ENCODE measurements at places on chromosomes 3 and 15. TPM values are rescaled to one million over a fixed set of nuclear protein-coding genes. Genes with fewer than 3 reads are reported as not detected.

Gene KCNMB2
- total RNA-seq, result not detected

Gene GNB4
- 14.9 TPM for total RNA-seq

Gene KCNAB1
- not detected for total RNA-seq

Gene JMJD7
- 4.4 TPM for total RNA-seq

Gene RPL39L
- 49.2 TPM for total RNA-seq

Gene PP2D1
- not detected for total RNA-seq

Gene GCNT3
- total RNA-seq, result 158 TPM

Gene FEZF2
- not detected for total RNA-seq

Gene CHRNA7
- 5.2 TPM for total RNA-seq

Gene A4GNT
- total RNA-seq, result not detected

Gene ZNF662
- total RNA-seq, result not detected

Gene MAPKAPK3
- total RNA-seq, result 30.2 TPM

Gene GASK1A
- total RNA-seq, result not detected

Gene TRPM1
- not detected for total RNA-seq

Gene DYNLT2B
- total RNA-seq, result 27.1 TPM

Gene ARPP19
- 107 TPM for total RNA-seq

Gene CAPN7
- 28.7 TPM for total RNA-seq

Gene UTS2B
- total RNA-seq, result not detected

Gene THAP10
- total RNA-seq, result 5.0 TPM

Gene GOLGA6C
- not detected for total RNA-seq

Gene PPM1L
- 0.68 TPM for total RNA-seq

Gene ADAMTSL3
- 0.25 TPM for total RNA-seq

Gene MYO5C
- 7.8 TPM for total RNA-seq

Gene ZWILCH
- 32.3 TPM for total RNA-seq

Gene CCR1
- not detected for total RNA-seq

Gene MAGEL2
- not detected for total RNA-seq

Gene CCRL2
- 0.09 TPM for total RNA-seq

Gene SNTN
- not detected for total RNA-seq

Gene TNFSF10
- total RNA-seq, result not detected

Gene ROPN1B
- not detected for total RNA-seq

Gene ITIH1
- total RNA-seq, result not detected

Gene VIPR1
- 0.51 TPM for total RNA-seq

Gene SPINK8
- not detected for total RNA-seq

Gene PGBD4
- 0.96 TPM for total RNA-seq
